Activated CD8-positive, alpha-beta memory T cell treated with anti-CD3 and anti-CD28 coated beads for 48 hours (primary cell): ENCODE measurements at places on chromosomes 1 and 21.

- no peak for DNase-seq
Measured at GRCh38 chr1:33357099-33357498, 36.2 kb upstream of the A3GALT2 start.

- no peak for DNase-seq
Measured at GRCh38 chr1:168892931-168893330, 163.9 kb upstream of the DPT start.

DNA sequence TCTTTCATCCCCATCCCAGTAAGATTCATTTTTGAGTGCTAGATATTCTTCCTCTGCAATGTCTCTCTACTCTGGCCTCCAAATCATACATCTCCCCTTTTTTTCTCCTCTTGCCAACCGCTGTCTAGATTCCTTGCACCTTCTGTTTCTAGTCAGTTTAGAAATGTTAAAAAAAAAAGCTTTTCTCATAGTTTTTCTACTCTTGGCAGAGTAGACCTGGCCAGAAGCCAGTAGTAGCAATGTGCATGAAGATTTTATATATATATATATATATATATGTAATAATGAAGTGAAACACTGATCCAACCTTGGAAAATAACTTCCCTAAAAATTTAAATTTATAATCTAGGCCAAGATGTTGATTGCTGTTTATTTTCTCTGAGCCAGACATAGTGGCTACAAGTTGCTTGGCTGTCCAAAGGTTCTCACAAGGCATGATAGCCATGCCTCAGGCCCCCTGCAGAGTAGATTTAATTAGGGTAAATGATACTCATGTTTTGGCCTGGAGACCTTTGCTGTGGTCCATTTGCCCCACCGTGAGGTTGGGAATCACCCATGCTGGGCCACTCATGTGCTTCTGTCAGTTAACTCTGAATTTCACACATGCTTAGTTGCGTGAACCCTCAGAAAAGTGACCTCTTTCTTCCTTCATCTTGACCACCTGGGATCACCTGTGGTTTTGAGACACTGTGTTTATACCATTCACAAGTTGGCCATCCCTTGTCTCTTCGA, 103.4 kb upstream of the KCNE2 start:
- DNase-seq: no peak

- no peak for DNase-seq
Measured at GRCh38 chr1:173635116-173635515, at the start of gene TEX50. Gene TEX50 (plus strand): TSS chr1:173635338. CDS start chr1:173635522, 184 bp downstream.

DNA sequence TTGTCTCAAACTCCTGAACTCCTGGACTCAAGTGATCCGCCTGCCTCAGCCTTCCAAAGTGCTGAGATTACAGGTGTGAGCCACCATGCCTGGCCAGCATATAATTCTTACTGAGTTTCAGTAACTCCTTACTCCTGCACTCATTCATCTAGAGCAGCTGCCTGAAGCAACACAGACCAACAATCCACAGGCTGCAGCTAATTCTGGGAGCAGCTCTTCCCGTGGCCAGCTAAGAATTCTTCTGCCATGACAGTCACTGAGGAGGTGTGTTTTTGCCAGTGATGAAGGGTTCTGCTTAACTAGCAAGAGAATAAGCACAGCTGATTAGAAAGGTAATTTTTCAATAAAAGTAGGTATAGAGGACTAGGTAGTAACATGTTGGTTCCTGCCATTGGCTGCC, 5.4 kb downstream of the VTCN1 start:
- no peak for DNase-seq
